ENCODE measurements at places on chromosomes 2 and 18.

DNA sequence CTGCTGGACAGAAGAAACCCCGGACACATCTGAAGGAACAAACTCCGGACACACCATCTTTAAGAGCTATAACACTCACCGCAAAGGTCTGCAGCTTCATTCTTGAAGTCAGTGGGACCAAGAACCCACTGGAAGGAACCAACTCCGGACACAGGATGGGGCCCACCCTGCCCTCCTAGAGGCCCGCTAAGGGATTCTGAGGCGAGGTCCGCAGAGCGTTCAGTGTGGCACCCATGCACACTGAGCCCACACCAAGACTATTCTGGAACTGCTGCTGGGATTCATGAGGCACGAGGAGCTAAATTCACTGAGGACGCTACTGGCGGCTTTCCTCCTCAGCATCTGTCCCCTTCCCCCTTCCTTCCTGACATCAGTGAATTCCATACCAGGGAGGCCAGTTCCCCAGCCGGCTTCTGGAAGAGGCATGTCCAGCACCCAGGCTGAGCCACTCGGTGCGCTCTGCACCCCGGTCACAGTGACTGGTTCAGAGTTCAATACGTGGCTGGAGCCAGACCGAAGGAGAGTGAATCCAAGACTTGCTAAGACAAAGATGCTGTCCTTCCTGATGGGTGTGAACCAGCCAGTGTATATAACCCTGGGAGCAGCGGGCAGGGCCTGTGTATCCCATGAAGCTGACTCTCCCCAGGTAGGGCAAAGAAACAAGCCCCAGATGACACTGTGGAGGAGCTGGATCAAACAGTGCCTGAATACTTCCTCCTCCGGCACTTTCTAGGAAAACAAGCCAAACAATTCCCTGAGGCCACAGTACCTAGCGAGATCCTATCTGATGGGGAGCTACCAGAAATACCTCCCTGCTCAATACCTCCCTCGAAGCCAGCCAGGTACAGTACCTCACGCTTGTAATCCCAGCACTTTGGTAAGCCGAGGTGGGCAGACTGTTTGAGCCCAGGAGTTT is 11.1 kb downstream of the HDAC4 start:
- DNase-seq: no peak

DNA sequence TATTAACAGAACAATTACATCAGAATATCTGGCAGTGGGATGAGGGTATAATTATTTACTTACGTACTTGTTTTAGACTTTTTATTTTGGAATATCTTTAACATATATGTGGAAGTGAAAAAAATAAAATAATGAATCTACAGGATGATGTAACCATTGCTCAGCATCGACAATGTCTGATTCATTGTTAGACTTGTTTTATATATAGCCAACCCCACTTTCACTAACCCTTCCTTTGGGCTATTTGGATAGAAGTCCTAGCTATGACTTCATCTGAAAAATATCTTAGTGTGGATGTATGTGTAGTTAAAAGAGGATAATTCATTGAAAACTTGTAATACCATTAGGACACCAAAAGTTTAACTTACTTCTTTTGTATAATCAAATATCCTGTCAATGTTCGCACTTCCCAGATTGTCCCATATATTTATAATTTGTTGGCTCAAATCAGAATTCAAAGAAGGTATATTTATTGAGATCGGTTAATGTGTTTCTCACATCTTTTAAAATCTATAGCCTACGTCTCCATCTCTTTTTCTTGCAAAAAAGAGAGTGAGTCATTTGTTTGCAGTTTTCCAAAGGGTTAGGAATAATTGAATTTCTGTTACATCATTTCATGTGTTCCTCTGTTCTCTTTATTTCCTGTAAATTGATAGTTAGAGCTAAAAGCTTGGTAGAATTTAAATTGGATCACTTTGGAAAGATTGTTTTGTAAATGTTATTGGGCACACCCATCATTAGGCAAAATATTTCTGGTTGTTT is 506.1 kb upstream of the FAM98A start:
- DNase-seq: no peak

GRCh38 chr2:15731213-15731888 is 139.7 kb downstream of the DDX1 start:
- no peak for DNase-seq

GRCh38 chr2:169978402-169979017 is 151.3 kb downstream of the UBR3 start:
- DNase-seq: no peak

DNA sequence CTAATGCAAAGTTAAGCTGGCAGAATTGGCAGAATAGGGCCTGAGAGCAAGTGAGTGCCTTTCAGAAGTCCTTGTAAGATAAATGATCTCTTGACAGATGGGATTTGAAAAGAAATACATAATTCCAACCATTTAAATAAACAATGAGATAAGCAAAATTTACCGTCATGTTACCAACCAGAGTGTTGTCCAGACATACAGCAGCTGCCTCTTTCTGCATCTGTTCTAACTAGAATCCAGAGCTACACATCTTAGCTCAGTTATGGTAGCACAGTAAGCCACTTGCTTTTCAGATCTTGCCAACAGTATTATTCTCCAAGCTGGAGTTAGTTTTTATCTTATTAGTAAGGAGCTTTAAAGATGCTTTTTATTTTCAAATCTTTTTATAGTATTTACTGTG is 179.6 kb downstream of the BARD1 start:
- DNase-seq: no peak

- DNase-seq: no peak
Measured at GRCh38 chr2:161223139-161223732, 63.0 kb downstream of the TANK start.

GRCh38 chr2:48572816-48573215 is 42.9 kb downstream of the STON1 start:
- peak; percentile 51 for DNase-seq

GRCh38 chr18:24322584-24323136 is 75.0 kb downstream of the OSBPL1A start:
- no peak for DNase-seq

DNA sequence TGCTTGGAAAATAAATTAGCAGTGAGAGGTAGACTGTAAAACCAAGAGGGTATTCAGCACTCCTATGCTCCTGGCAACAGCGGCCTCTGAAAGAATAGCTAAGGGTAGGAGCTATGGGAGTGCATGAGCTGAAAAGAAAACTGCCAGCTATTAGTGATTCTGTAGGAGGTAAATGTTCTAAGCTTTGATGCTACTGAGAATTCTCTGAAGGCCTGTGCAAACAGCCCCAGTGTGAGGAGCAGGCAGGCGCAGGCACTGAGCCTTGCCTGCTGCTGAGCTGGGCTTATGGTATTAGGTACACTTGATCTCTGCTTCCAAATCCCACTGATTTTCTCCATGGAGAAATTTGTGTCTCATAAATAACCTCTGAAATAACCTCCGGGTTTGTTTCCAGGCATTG is 86.7 kb downstream of the NYAP2 start:
- DNase-seq: no peak

- no peak for DNase-seq
Measured at GRCh38 chr2:41973871-41974270, 74.0 kb upstream of the PKDCC start.

DNA sequence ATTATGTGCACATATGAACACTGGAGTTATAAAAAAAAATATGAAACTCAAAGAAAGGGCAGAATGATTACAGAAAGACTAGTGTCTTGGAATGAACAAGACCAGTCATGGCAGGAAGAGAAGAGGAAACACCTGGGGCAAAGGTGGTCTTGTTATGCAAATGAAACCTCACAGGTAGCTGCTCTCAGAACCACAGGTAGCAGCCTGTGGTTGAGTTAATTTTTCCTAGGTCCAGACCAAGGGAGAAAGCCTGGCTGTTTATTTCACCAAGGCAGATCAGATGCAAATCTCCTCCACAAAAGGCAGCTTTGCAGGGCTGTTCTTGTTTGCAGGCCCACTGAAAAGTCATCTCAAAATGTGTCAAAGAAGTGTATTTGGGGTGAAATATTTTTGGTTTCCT is 785.8 kb downstream of the RNF144A start:
- DNase-seq: no peak

- DNase-seq: no peak
Measured at GRCh38 chr2:189407281-189408209, 33.7 kb upstream of the WDR75 start.

DNA sequence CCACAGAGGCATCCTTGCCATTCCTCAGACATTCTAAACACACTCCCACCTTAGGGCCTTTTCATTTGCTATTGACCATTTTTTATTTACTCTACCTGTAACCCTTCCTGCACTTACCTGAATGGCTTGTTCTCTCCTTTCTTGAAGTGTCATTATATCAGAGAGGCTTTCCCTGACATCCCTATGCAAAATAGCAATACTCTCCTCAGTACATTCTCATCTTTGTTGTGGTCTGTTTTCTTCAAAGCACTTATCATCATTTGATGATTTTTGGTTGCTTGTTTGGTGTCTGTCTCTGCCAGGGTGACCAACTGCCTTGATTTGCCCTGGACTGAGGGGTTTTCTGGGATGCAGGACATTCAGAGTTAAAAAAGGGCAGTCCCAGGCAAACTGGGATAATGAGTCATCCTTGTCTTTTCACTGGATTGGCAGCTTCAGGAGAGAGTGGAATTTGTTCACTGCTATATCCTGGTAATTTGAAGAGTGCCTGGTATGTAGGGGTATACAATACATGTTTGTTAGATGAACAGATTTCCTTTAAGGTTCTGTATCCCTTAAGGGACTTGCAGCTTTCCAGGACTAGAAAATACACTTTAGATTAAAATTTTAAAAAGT is 102.4 kb downstream of the BABAM2 start:
- DNase-seq: no peak

- no peak for DNase-seq
Measured at GRCh38 chr2:207216457-207216856, 50.7 kb upstream of the KLF7 start.

GRCh38 chr18:80253871-80254492 is 6.7 kb upstream of the PARD6G start:
- no peak for DNase-seq

- no peak for DNase-seq
Measured at GRCh38 chr2:9897331-9897737, 54.1 kb downstream of the TAF1B start.

DNA sequence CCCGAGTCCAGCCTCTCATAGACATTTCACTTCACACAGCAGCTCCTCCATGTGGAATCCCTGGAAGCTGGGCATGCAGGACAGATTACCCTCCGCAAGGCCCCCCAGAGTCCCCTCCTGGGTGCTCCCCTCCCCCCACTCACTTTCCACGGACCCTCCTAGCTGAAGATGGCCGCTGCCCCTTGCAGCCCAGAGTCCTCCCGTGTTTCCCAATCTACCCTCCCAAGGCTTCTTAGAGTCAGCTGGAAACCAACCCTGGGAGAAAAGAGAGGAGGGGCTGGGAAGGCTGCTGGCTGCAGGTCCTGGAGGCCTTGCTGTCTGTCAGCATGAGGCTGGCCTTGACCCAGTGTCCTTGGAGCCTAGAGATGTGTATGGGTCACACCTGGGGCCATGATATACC is 49.0 kb upstream of the HAAO start:
- no peak for DNase-seq

DNA sequence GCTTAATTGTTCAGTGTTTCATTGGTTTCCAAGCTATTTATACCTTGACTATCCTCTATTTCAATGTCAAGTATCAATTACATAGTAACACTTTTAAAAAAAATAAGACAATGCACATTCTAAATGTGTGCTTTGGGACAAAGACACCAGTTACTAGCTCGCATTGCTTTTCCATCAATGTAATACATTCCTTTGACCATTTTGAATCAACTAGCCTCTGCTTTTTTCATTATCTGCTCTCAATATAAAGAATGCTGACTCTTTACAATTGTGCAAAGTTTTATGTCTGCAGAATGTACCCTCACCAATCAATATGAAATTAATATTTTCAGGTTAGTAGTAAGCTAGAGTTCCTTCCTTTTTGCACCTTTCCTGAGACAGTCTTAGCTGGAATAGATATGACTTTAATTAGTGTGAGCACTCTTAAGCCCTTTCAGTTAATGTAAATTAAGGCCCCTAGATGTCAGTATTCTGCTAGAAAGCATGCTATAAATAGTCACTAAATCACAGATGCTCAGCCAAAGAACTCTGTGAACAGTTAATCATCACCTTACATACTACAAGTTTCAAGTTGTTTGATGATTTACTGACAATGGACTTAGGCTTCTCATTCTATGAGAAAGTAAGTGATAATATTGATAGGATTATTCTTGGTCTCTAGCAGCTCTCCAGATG is 413.6 kb downstream of the PTH2R start:
- DNase-seq: no peak

DNA sequence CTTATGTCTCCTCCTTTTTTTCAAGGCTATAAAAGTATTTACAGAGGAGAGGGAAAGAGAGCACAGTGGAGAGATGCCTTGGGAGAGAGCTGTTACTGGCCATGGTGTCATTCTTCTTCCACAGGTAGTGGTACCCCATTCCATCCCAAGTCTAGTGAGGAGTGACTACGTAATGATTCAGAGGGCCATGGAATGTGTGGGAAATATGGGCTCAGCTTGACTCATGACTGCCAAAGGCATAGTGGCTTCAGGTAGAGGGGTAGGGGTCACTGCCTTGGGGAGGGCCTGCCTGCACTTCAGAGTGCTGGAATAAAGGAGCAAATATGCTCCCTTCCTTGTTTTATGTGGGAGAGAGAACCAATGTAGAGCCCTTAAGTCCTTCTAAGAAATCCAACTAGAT is 620.6 kb downstream of the IRS1 start:
- no peak for DNase-seq

GRCh38 chr2:179186126-179186525 is 78.5 kb downstream of the SESTD1 start:
- no peak for DNase-seq

- DNase-seq: peak; percentile 64
Measured at GRCh38 chr2:96824079-96824870, 8.2 kb downstream of the CNNM3 start.

GRCh38 chr2:143525402-143525860 is 396.2 kb downstream of the ARHGAP15 start:
- no peak for DNase-seq
